ENCODE measurements at places on chromosomes 5 and 9. TPM values are rescaled to one million over a fixed set of nuclear protein-coding genes. Genes with fewer than 3 reads are reported as not detected.

DNA sequence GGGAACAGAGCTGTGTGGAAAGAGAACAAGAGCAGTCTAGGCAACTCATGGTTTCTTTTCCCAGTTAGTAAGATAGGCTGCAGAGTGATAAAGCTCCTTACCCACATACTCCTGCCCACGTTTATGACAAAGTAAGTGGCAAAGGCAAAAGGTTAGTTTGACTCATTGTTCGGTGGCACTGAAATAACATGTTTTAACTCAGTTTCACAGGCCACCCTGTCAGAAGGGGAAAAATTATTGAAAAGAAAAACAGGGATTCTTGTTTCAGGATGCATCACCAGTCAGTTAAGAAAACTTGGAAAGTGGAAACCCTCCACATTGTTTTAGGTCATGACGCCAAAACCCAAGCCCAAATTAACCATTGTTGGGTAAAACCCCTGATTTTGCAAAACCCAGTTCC lies 22.3 kb upstream of the DAB2 start:
- no peak for DNase-seq

DNA sequence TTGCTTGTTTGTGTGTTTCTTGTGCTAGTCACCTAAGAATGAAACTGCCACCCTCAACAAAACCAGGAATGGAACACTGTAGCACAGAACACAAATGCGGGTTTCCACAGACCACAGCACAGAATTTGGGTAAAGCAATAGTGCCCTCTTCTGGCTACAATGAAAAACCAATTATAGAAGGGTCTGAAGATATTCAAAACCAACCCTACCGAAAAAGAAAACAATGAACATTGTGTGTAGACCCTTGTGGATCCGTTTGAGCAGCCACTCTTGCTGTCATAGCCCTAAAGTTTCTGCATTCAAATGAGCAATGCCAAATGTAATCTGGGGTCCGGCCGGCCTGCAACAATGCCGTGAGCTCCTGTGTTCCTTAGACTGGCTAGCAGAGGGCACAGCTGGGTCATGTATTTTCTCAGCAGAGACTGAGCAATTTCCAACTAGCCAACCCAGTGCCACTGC lies 8.3 kb upstream of the ENC1 start:
- DNase-seq: peak; percentile 61

DNA sequence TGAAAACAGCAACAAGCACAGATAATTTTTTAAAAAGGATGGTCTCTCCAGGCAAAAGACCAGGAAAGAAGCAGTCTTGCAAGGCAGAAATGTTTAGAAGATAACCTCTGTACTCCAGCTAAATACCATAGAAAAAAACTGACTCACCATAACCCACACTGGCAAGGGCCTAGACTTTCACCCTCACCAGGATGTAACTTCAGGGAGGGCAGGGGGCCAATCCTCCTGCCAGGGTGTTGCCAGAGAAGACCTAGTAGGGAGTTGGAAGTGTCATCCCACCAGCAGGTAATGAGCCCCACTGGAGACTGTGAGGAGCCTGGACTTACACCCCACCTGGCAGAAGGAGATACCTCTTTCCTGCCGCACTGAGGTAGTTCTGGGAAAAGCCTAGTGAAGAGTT lies 97.6 kb downstream of the PRELID2 start:
- DNase-seq: peak; percentile 3

- peak; percentile 3 for DNase-seq
Observed at GRCh38 chr5:136308212-136308795, 57.0 kb downstream of the TRPC7 start.

DNA sequence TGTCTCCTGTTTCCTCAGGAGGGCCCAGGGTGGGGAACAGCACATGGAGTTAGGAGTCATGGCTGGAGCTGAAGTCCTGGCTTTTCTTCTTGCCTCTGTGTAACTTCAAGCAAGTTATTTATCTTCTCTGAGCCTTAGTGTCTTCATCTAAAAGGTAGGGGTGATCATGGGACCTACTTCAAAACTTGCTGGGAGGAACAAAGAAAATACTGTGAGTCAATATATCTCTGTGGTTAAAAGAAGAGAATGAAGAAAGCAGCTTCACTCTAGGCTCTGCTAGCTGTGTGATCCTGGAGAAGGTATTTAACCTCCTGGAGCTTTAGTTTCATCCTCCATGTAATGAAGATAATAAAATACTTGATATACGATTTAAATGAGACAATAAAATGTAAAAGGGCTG lies 26.5 kb downstream of the AFAP1L1 start:
- no peak for DNase-seq

- DNase-seq: no peak
Observed at GRCh38 chr5:140869555-140869886, 764 bp downstream of the PCDHA11 start.

GRCh38 chr5:179954434-179954833 lies 46.7 kb upstream of the TBC1D9B start:
- DNase-seq: no peak

DNA sequence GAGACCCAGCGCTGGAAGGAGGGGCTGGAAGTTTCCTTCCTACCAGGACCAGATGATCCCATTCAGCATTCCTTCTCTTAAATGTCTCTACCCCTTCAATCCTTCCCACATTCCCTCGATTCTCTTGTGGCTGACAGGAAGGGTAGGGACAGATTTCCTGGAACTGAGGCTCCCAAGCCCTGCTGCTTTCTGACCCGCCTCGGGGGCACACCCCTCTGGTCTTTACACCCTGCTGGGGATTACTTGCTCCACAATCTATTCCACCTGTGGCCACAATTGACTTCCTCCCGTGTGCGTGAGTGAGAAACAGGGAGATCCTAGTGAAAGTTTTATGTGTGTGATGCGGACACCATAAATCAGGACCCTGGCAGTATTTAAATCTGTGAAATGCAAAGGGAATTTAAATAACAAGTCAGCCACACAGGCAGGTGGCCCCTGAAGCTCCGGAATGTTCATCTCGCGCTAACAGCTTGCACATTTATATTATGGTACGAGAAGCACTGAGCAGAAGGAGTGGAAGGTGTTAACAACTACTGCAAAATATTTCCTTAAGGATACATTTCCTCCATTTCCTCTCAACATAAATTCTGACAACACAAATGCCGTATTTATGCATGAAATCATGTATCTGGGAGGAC lies 237.5 kb downstream of the SLIT3 start:
- DNase-seq: no peak

- no peak for DNase-seq
Observed at GRCh38 chr5:20949636-20950035, 961.6 kb upstream of the CDH18 start.

- DNase-seq: peak; percentile 99
Observed at GRCh38 chr5:150640311-150641005, at the start of gene SYNPO. TSS of gene SYNPO (plus strand) at chr5:150640660. CDS start at chr5:150648276, 7,616 bp downstream.

GRCh38 chr9:112037281-112038016 lies 137.6 kb downstream of the SUSD1 start:
- peak; percentile 48 for DNase-seq

GRCh38 chr9:133064241-133065069 lies 2.7 kb downstream of the CEL start:
- no peak for DNase-seq

GRCh38 chr5:75588666-75589065 lies 22.6 kb upstream of the ANKDD1B start:
- DNase-seq: no peak

GRCh38 chr9:85483208-85483607 lies 258.5 kb downstream of the AGTPBP1 start:
- DNase-seq: no peak

DNA sequence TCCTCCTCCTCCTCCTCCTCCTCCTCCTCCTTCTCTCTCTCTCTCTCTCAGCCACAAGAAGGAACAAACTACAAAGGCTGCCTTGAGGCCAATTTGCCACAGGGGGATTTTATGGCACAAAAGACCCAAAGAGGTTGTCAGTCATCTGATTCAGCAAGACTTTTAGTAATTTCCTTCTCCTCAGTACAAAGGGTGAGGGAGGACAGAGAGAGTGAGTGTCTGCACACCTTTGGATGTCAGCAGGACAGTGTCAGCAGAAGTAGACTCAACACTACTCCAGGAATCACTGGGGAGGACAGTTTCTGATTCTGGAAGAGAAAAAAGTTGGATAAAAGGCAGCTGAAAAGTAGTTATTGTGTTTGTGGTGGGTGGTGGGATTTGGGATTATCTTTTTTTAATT lies 13.6 kb downstream of the TIMD4 start:
- DNase-seq: no peak

GRCh38 chr5:73314395-73315257 lies 134.0 kb downstream of the FOXD1 start:
- no peak for DNase-seq

DNA sequence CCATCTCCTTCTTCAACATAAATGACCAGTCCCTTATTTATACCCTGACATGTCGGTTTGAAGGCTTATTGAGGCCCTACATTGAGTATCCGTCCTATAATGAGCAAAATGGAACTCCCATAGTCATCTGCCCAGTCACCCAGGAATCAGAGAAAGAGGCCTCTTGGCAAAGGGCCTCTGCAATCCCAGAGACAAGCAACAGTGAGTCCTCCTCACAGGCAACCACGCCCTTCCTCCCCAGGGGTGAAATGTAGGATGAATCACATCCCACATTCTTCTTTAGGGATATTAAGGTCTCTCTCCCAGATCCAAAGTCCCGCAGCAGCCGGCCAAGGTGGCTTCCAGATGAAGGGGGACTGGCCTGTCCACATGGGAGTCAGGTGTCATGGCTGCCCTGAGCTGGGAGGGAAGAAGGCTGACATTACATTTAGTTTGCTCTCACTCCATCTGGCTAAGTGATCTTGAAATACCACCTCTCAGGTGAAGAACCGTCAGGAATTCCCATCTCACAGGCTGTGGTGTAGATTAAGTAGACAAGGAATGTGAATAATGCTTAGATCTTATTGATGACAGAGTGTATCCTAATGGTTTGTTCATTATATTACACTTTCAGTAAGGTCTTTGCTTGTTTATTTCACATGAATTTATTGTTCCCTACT lies 38.2 kb upstream of the BTNL3 start:
- peak; percentile 81 for DNase-seq

ECM2 gene
- total RNA-seq: 0.72 TPM

PCDHA11 gene
- total RNA-seq: not detected

PSD2 gene
- not detected for total RNA-seq

PDGFRB gene
- 67.6 TPM for total RNA-seq

REXO4 gene
- 9.0 TPM for total RNA-seq

ST6GALNAC4 gene
- total RNA-seq: 14.0 TPM

TIMD4 gene
- total RNA-seq: not detected

Measured in RPMI7951 (cell line).